ENCODE measurements at places on chromosomes 13 and 19.

- DNase-seq = no peak
These were observed 31.2 kb downstream of the KATNAL1 start for GRCh38 chr13:30276178-30276577.

DNA sequence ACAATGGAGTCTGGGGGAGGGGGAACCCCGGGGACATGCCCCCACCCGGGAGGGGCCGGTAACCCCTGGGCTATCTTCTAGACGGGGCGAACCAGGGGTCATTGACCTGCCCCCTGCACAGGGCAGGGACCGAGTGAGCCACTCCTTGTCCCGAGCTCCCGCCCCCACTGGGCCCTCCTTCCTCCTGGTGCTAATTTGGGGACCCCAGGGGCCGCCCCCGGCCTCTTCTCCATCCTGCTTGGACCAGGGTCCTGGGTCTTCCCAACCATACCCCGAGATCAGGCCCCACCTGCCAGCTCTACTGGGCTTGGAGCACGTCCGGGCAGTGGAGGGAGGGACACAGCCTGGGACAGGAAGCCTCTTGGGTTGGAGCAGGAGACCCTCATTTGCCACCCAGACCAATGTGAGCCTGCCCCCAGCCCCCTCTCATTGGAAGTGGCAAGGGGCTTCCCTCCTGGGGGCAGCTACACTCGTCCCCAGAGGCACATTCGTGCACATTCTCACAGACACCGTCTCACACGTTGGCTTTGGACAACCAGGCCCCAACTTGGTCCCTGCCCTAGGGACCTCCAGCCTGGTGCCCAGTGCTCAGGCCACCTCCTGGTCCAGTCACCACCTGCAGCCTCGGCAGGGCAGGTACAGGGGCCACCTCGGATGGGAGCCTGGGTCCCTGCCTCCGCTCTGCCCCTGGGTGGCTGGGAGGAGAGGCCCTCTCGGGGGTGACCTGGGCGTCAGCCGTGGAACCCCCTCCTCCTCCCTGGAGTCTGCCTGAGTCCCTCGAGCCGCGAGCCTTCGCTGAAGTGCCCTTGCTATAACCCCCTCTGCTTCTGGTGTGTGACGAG lies 3.3 kb upstream of the MISP start:
- DNase-seq = no peak

GRCh38 chr13:66365101-66365500 lies 865.0 kb downstream of the PCDH9 start:
- no peak for DNase-seq

- DNase-seq = no peak
These were observed 5.4 kb upstream of the MBD3L3 start for GRCh38 chr19:7063764-7064418.

- no peak for DNase-seq
These were observed 9.4 kb downstream of the ZNF546 start for GRCh38 chr19:40006273-40006691.

DNA sequence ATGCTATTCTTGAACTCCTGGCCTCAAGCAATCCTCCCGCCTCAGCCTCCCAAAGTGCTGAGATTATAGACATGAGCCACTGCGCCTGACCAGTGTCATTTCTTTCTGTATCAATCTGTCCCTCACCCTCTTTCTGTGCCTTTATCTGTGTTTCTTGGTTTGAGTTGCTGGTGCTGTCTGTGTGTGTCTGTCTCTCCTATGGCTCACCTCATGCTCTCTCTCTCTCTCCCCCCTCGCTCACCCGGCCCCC lies 9.9 kb downstream of the IRF2BP1 start:
- peak; percentile 50 for DNase-seq

GRCh38 chr13:105452895-105453294 lies 1082.6 kb downstream of the EFNB2 start:
- DNase-seq = no peak

- DNase-seq = no peak
These were observed 2.7 kb downstream of the ZNF709 start for GRCh38 chr19:12481781-12482508.

GRCh38 chr19:35249848-35250711 lies 1.3 kb downstream of the LSR start:
- DNase-seq = no peak

DNA sequence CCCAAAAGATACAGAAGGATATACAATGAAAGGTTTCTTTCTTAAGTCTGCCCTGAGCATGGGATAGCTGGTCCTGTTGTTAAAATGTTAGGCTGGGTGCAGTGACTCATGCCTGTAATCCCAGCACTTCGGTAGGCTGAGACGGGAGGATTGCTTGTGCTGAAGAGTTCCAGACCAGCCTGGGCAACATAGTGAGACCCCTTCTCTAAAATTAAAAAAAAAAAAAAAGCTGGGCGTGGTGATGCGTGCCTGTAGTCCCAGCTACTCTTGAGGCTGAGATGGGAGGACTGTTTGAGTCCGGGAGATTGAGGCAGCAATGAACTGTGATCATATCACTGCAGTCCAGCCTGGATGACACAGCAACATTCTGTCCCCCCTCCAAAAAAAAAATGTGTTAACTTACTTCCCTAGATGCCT lies 52.5 kb upstream of the SHKBP1 start:
- DNase-seq = peak; percentile 67

DNA sequence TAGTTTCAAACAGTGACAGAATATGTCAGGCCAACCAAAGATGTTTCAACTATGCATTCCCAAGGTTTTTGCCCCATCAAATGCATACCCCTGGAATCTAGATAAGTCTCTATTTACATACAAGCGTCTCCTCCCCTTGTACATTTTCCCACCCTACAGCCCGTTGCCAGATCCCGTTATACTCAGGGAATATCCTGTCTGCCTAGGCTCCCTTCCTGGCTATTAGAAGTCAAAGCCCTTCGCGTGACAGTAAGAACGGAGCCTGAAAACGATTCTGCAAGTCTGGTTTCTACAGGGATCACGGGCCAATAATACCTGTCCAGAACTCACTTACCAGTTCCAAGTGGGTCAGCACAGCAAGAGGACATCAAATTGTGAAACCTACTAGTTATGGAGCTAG lies 134.8 kb downstream of the LACC1 start:
- DNase-seq = no peak

DNA sequence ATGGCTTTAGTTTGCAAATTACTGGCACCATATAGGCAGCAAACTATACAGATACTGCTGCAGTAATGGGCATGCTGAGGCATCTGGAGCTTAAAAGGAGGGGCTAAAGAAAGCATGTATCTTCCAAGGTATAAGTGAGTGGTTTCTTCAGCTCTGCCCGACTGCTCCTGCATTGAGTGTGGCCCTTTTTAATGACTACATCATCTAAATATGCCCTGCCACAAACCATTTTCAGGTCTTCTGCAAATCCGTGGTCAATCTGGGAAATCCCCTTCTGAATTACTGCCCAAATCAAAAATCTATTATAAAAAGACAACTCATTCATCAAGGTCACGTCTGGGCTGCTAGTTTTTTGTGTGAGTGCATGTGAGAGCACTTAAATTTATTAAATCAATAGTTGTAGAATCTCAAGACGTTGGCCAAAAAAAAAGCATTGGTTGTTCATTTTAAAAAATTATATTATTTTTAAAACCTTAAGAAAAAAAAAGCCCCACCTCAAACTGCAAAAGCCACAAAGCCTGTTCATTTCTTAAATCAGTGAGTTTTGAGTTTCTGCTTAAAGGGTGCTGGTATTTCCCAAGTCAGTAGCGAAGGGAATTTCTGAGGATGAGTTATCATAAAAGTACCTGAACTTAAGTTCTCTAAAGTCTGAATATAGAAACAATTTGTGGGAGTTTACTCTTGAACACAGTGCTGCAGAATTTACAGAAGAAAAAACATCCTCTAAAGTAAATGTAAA lies 16.3 kb downstream of the LCP1 start:
- DNase-seq = no peak

GRCh38 chr13:34037636-34038540 lies 219.9 kb downstream of the RFC3 start:
- no peak for DNase-seq

DNA sequence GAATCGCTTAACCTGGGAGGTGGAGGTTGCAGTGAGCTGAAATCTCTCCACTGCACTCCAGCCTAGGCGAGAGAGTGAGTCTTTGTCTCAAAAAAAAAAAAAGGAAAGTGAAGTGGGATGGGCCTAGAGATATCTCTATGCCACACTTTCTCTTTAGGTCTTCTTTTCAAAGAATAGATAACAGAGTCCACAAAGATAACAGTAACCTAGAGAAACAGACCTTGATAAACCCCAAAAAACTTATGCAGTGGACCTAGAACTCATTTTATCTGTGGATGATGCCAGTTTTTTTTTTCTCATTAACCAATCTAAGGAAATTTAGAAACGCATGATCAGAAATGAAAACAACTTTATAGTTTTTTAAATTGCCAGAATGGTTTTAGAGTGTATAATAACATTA lies 227.4 kb downstream of the LHFPL6 start:
- DNase-seq = peak; percentile 90

GRCh38 chr19:56272161-56272798 lies at the start of gene EDDM13:
TSS of gene EDDM13 (plus strand) at chr19:56272748. CDS start at chr19:56272835, 87 bp downstream.
- DNase-seq = no peak

DNA sequence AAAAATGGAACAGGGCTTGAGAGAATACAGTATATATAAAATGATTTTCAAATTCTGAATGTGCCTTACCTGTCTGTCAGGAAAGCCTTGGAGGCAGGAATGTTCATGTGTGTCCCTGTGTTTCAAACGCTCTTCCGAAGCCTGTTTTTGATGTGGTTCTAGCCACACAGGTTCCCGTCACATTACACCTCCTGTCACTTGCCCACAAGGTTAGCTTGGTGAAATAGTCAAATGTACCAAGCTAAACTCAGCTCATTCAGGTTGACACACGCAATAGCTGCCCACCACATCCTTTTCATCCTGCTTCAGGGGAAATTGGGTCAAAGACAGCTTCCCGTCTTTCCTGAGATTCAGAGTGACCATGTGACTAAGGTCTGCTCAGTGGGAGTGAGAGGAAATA lies 574.0 kb downstream of the EFNB2 start:
- no peak for DNase-seq

Measured in hematopoietic multipotent progenitor cell treated with erythropoietin and hydrocortisone succinate and interleukin-3 and kit ligand, for 6 days (in vitro differentiated cells).